ENCODE measurements at places on chromosomes 6 and 20.

GRCh38 chr20:23782366-23782983 lies 31.7 kb upstream of the CST1 start:
- DNase-seq = no peak

DNA sequence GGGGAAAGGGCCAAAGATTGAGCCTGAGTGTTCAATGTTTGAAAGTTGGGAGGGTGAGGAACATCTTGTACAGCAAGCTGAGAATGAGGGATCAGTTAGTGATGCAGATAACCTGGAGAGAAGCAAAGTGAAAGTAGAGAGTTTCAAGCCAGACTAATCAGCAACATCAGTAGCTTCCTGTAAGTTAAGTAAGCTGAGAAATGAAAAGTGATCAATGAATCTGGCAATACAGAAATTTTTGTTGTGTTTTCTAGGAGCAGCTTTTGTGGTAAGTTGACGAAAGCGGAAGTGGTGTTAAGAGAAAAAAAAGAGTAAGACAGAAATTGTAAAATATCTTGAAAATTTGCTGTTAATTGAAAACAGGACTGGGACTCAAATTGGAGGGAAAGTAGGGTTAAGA lies 855.5 kb upstream of the MAP3K7 start:
- no peak for DNase-seq

- no peak for DNase-seq
These were observed 117.4 kb downstream of the ADAT2 start for GRCh38 chr6:143333081-143333480.

GRCh38 chr6:18186540-18187250 lies 31.5 kb downstream of the KDM1B start:
- no peak for DNase-seq

GRCh38 chr6:56244089-56244488 lies 3.3 kb downstream of the COL21A1 start:
- no peak for DNase-seq

GRCh38 chr6:131197716-131198115 lies 62.4 kb downstream of the AKAP7 start:
- DNase-seq = no peak

GRCh38 chr6:129233458-129234134 lies 350.7 kb downstream of the LAMA2 start:
- no peak for DNase-seq

DNA sequence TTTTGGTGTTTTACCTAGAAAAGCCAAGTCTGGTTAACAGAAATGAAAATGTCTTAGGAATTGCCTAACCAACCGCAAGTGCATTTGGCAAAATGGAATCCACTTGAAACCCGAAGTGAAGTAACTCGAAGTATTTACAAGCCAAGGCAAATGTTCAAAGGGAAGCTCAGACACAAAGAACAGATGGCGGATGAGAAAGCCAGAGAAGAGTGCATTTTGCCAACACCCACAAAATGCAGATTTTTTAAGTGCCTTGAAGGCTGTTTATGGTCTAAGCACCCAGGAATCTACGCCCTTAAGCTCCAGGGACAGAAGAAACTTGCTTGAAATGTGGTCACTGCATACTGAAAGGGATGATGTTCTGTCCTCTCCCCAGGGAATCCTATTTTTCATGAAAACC lies 70.0 kb upstream of the TBXT start:
- no peak for DNase-seq

GRCh38 chr6:151524059-151524458 lies 30.2 kb downstream of the CCDC170 start:
- no peak for DNase-seq
